Stimulated activated CD8-positive, alpha-beta memory T cell treated with anti-CD3 and anti-CD28 coated beads, Interleukin-7, amount 100 ng/mL, for 24 hours (primary cell): ENCODE measurements at places on chromosomes 3 and 15.

GRCh38 chr15:80733460-80733859, 38.4 kb downstream of the ABHD17C start:
- no peak for DNase-seq

DNA sequence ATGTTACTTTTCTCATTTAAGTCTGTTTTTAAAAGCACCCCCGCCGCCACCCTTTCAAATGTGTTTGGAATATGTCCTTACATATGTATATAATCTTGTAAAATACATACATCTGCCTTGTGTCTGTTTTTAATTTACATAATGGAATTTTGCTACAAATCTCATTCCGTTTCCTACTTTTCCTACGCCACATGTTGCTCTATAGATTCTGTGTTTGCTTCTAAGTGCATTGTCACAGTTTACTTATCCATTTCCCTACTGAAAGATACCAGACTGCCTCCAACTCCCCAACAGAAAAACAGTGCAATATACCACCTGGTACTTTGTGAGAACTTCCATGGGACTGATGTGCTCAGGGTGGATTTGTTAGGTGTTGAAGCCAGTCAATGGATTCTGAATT, 70.2 kb downstream of the ABHD5 start:
- no peak for DNase-seq

- DNase-seq: no peak
Measured at GRCh38 chr3:55639143-55639542, 152.0 kb upstream of the WNT5A start.

DNA sequence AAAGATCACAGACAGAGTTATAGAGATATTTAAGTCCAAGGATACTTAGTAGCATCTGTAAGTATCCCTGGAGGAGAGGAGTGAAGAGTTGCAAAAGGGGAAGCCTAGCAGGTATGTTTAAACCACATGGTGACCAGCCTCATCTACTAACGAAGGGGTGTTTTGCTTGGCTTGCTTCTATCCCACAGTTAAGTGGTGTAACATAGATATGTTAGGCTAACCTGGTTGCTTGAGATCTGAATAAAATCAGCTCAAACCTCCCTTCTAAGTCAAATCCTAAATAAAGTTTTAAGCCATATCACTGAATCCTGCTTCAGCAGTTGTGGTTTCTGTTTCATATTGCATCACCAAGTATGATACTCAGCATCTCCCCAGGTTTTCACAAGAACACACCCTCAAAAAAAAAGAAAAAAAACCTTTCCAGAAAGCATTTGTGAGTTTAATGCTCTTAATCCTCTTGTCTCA, 880.2 kb downstream of the ROBO1 start:
- no peak for DNase-seq

DNA sequence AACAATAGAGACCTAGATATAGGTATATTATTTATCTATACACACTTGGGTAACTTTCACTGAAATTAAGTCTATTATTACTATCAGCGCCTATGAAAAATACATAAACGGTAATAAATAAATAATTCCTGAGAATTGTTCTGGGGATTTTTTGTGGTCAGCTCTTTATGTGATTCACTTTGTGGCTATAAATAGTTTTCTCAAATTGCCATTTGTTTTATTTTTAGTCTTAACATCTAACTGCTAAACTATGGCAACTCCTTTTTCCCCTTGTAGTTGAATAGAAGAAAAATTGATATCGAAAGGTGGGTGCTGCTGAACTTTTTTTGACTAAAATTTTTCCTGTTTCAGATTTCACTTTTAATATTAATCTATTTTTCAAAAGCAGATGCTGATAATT, 189.0 kb downstream of the VGLL3 start:
- no peak for DNase-seq

DNA sequence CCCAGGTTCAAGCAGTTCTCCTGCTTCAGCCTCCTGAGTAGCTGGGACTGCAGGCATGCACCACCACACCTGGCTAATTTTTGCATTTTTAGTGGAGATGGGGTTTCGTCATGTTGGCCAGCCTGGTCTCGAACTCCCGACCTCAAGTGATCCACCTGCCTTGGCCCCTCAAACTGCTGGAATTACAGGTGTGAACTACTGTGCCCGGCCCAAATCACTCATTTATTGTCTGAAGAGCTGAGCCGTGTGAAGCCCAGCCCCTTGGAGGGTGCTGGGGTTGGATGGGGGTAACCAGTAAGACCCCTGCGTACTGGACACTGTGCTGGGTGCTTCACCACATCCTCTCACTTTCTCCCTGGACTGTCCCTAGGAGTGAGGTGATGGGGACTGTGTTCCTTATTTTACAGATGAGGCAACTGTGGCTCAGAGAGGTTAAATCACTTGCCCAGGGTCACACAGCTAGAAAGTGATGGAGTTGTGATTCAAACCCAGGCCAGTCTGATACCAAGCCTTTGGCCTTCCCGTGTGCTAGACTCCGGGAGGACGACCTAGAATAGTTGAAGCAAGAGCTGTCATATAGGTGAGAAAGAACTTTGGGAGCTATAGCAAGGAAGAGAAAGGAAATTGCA, 41.7 kb upstream of the IREB2 start:
- DNase-seq: no peak
